ENCODE measurements at places on chromosomes 13 and 19. TPM values are rescaled to one million over a fixed set of nuclear protein-coding genes. Genes with fewer than 3 reads are reported as not detected.

The FLT1 gene
- total RNA-seq: 5.8 TPM

The STOML3 gene
- total RNA-seq: 0.12 TPM

The PSG2 gene
- not detected for total RNA-seq

The MAP4K1 gene
- 0.95 TPM for total RNA-seq

The TLE6 gene
- 0.80 TPM for total RNA-seq

The ZNF253 gene
- 19.0 TPM for total RNA-seq

The ZNF816 gene
- total RNA-seq: 9.3 TPM

The ERCC2 gene
- 18.6 TPM for total RNA-seq

The COMP gene
- total RNA-seq: 0.60 TPM

The SSC5D gene
- 21.1 TPM for total RNA-seq

The ZNF792 gene
- 2.6 TPM for total RNA-seq

The CD37 gene
- 3.7 TPM for total RNA-seq

Data from ovary (tissue), 10 donors.